Right lung (tissue), 10 donors: ENCODE measurements at places on chromosomes 6 and 20. TPM values are rescaled to one million over a fixed set of nuclear protein-coding genes. Genes with fewer than 3 reads are reported as not detected.

The SMLR1 gene
- polyA plus RNA-seq, result 0.16 TPM

The ADTRP gene
- 1.4 TPM for polyA plus RNA-seq

The FBXO5 gene
- polyA plus RNA-seq, result 20.9 TPM

The GNRH2 gene
- polyA plus RNA-seq, result 0.50 TPM

DNA sequence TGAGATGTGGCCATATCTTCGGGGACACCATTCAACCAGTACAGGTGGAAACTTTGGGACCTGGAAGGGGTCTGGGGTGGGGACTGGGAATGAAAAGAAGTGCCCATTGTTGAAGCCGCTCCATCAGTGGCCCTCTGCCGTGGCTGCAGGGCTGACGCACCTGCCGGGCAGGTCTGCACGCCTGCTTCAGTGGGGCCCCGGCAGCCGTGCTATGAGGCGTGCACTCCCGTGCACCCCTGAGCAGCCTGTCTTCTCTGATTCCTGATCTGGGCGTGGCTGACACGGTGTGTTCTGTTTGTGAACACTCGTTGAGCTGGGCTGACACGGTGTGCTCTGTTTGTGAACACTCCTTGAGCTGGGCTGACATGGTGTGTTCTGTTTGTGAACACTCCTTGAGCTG, 155.9 kb downstream of the TAF4 start:
- DNase-seq, result no peak
